ENCODE measurements at places on chromosomes 5 and 9.

GRCh38 chr5:80229902-80230255 is 26.0 kb downstream of the SERINC5 start:
- DNase-seq, result no peak

- peak; percentile 30 for DNase-seq
Observed at GRCh38 chr9:136538599-136539426, 7.0 kb downstream of the NOTCH1 start.

GRCh38 chr5:17113174-17113958 is 104.1 kb upstream of the BASP1 start:
- DNase-seq, result no peak

DNA sequence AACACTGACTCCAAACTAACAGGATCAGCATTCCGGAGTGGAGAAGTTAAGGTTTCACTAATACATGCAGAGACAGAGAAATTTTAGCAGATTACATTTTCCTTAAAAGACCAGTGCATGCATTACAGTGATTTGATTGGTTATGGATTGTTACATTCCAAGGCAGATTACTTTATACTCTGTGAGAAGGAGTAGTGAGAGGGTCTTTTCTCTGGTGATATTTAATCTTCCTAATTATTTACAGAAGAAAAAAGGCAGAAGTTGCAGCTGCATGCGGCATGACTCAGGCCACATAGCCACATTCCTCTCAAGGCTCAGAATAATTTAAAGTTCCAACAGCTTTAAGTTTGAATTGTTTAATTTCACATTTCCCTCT is 53.0 kb upstream of the PDZD2 start:
- DNase-seq, result no peak

DNA sequence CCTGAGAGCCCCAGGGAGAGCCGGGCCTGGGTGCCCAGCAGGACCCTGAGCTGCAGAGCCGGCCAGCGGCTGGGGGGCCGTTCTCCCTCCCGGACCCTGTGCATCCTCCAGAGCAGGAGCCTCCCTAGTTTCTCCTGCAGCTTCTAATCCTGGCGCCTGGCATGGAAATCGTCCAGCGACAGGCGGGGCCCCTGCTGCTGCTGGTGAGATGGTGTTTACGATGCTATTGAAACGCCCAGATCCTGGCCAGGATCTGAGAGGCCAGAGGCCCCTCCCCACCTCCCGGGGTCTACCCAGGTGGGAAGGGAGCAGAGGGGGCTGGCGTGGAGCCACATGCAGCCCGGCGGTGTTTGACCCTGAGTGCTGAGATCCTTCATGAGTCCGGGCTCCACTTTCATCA is 38.2 kb upstream of the CEP72 start:
- no peak for DNase-seq

DNA sequence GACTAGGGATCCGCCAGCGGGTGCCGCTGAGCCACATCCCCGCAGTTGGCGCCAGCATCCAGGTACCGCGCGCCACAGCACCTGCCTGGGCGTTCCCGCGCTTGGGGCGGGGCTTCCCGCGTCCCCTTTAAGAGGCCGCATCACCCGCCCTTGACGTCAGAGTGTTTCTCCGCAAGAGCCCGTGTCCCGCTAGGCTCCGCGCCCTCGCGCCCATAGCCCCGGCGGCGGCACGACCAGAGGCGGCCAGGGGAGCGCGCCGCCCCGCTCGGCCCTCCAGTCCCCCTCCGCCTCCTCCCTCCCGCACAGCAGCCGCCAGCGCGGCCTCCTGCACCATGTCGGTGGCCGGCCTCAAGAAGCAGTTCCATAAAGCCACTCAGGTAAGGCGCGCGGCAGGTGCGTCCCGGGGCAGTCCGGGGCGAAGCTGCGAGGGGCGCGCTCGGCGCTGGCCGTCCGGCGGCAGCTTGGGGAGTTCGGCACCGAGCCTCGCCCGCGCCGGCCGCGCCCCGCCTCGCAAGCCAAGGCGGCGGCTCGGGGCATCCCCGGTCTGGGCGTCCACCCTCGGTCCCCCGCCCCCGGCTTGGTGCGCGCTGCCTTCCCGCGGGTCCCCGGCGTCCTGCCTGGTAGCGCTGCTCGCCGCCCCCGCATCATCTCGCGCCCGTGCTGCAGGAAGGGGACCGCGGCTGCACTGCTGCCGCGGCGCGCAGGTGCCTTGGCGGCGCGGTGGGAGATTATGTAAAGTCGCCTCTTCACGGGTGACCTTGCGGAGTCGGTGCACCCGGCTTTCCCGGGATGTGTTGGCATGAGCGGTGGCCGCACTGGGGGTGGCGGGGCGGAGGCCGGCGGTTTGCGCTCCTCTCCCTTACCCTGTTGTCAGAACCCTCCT is at the start of gene SH3GL2:
SH3GL2 (plus strand) TSS at position 156 of the 883 bp plus-strand sequence.
- no peak for DNase-seq

GRCh38 chr9:109640580-109641371 is 139.2 kb upstream of the PALM2AKAP2 start:
- DNase-seq, result no peak

- no peak for DNase-seq
Observed at GRCh38 chr5:40221796-40222195, 457.9 kb upstream of the PTGER4 start.

GRCh38 chr5:81787474-81788242 is 36.8 kb upstream of the SSBP2 start:
- DNase-seq, result no peak

- DNase-seq, result no peak
Observed at GRCh38 chr5:180595381-180596114, 4.2 kb upstream of the SCGB3A1 start.

GRCh38 chr9:133274236-133275104 is 531 bp downstream of the ABO start:
- no peak for DNase-seq

DNA sequence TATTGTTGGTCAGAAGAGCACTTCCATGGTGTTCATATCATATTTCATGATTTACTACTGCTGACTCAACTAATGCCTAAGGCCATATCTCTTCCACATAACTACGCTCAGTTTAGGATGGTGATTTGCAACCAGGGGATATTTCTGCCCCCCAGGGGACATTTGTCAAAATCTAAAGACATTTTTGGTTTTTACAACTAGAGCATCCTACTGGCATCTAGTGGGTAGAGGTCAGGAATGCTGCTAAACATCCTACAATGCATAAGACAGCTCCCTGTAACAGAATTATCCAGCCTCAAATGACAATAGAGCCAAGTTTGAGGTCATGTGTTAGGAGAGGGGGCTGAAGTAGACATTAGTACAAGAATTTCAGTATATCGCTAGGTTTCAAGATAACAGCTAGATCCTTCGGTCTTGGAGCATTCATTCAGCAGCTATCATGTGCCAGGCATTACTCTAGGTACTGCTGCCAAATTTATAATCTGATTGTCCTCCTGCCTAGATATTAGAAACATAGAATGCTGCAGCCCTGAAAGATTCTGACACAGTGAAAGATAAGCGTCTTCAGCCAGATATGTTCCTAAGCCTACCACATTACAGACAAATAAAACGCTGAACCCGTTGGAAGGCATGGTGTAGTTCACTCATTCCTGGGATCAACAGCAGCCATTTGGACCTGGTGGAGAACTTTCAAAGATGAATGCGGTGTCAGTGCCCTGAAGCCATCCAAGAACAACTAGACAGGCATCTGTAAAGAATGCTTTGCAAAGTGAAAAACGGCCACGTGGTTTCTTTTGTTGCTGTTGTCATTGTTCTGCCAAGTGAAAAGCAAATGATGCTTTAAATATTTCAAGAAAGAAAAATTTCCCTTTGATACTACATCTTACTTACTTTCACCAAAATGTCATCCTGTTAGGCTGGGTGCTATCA is 55.5 kb upstream of the FST start:
- no peak for DNase-seq

GRCh38 chr5:36728697-36729543 is 122.5 kb downstream of the SLC1A3 start:
- no peak for DNase-seq

GRCh38 chr5:81393783-81394718 is at the start of gene ACOT12:
ACOT12 (minus strand) TSS chr5:81394134; CDS start chr5:81394114, 20 bp downstream.
- no peak for DNase-seq

DNA sequence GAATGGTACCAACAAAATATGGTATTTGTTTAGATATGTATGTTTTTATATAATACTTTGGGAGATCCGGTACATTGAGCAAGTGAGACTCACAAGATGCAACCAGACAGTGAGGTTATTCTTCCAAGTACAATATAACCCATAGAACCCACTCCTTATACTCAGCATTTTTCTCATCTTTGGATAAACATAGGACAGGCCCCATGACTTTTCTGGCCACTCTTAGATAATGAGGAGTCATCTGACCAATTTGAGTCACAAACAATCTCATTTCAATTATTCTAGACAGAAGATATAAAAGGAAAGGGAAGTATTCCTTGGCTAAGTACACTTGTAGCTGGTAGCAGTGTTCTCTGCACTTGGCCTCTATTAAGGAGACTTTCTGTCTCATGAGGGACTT is 150.2 kb downstream of the SGCD start:
- no peak for DNase-seq

GRCh38 chr5:80083101-80083890 is 48.1 kb downstream of the THBS4 start:
- DNase-seq, result no peak

DNA sequence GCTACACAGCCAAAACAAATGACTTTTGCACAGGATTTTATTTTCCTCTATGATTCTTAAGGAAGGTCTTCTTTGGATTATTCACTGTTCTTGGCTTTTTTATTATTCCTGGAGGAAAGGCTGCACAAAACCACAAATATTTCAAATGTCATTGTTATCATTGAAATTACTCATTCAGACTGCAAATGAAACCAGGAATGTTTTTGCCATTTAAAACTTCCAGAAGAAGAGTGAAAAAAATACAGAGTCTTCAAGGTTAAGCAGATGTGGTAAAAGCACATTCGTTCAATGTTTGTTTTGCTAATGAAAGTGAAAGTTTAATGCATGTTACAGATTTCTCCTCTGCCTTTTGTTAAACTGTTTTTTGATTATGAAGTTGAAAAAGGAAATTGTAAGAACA is 238.2 kb downstream of the TLE4 start:
- no peak for DNase-seq

DNA sequence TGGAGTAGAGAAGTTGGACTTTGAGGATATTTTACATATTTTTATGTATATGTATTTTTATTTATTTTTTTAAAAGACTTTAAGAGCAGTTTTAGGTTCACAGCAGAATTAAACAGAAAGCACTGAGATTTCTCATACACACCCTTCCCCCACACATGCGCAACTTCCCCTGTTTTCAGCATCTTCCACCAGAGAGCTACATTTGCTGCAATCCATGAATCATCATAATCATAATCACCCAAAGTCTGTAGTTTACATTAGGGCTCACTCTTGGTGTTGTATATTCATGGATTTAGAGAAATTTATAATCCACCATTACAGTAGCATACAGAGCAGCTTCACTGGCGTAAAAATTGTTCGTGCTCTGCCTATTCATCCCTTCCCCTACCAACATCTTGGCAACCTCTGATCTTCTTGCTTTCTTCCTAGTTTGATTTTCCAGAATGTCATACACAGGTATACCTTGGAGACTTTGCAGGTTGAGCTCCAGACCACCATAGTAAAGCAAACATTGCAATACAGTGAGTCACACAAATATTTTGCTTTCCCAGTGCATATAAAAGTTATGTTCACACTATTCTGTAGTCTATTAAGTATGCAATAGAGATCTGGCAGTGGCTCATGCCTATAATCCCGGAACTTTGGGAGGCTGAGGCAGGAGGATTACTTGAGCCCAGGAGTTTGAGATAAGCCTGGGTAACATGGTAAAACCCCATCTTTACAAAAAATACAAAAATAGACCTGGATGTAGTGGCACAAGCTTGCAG is 9.6 kb upstream of the CCDC171 start:
- DNase-seq, result no peak

Data from activated T-cell treated with anti-CD3 and anti-CD28 coated beads for 1 hour (primary cell).